T-helper 1 cell (primary cell): ENCODE measurements at places on chromosomes 5 and 9.

- no peak for DNase-seq
Measured at GRCh38 chr9:109317311-109317978, 3.4 kb downstream of the EPB41L4B start.

GRCh38 chr9:116088396-116088795 is 65.2 kb upstream of the PAPPA start:
- DNase-seq = no peak

GRCh38 chr5:30871196-30871595 is 322.3 kb upstream of the CDH6 start:
- DNase-seq = no peak

GRCh38 chr5:110506378-110506777 is 220.1 kb downstream of the TMEM232 start:
- DNase-seq = no peak

- DNase-seq = no peak
Measured at GRCh38 chr9:5355226-5355625, 15.6 kb upstream of the RLN1 start.

DNA sequence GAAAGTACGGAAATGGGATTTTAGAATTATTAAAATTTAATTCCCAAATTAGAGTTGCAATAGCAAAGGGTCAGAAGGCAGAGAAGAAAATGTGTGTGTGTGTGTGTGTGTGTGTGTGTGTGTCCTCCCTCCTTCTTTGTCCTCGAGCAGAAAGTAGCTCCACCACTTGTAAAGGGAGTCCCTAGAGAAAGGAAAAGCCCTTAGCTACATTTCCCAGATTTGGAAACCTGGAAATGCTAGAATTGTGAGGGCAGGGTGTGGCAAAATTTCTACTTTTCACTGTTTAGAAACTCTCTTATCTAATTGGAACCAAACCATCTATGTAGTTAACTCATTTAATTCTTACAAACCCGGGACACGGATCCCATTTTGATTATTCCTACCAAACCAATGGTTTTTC is 33.2 kb upstream of the LIFR start:
- no peak for DNase-seq

GRCh38 chr5:113178073-113178779 is 201.6 kb downstream of the DCP2 start:
- DNase-seq = no peak

- DNase-seq = no peak
Measured at GRCh38 chr9:93093877-93094657, 1.9 kb upstream of the CARD19 start.

GRCh38 chr5:107063511-107063910 is 607.2 kb downstream of the EFNA5 start:
- DNase-seq = no peak

DNA sequence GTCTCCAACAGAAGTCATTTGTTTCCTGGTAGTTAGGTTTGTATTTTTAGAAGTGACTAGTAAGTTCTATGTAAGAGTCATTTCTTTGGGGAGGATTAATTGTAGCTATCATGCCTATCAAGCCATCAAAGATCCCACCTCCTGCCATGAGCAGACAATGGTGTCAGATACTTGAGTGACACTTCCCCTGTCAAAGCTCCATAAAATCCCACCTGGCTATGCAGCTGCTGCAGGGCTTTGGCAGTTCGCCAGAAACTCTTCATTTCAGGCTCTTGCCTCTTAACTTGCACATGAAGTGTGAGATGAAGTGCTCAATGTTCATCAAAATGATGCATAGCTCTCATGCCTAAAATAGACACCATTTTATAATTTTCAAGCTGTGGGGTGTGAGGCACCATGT is 312.1 kb downstream of the CDH12 start:
- no peak for DNase-seq

GRCh38 chr5:59777028-59777427 is 116.5 kb downstream of the PDE4D start:
- DNase-seq = no peak

DNA sequence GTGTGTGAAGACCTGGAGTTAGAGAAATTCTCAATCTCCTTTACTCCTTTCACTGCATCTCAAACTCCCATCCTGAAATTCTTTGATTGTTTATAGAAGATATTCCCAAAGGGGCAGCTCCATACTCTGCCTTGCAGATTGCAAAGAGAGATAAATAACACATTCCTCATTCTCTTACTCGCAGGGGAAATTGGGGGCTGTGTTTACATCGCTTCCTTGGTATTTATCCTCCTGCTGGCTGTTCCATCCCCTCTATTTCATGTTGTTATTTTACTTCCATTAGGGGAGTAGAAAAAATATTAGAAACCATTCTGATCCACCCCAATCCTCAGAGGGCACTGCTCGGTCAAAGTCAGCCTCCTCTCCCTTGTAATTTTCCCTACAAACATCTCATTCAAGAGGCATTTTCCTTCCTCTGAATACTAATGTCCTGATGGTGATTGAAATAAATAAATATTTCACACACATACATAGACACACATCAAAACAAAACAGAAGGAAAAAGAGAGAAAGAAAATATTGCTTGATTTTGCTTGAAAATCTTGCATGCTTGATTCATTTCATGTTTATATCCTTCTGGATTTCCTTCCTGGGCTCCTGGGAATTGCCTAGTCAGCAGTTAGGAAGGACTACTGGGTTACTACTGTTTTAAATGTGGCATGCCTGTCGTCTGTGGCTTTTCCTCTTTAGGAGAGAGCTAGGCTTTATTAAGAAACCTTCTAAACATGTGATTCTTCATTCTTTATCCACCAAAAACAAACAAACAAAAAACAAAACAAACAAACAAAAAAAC is 420.1 kb upstream of the PAPPA start:
- DNase-seq = no peak

- no peak for DNase-seq
Measured at GRCh38 chr5:167642181-167642580, 649.3 kb upstream of the WWC1 start.

GRCh38 chr9:114429488-114429887 is 41.7 kb upstream of the AKNA start:
- DNase-seq = no peak

- DNase-seq = no peak
Measured at GRCh38 chr5:139808481-139809330, 13.1 kb downstream of the PSD2 start.
